ENCODE measurements at places on chromosomes 6 and 20.

DNA sequence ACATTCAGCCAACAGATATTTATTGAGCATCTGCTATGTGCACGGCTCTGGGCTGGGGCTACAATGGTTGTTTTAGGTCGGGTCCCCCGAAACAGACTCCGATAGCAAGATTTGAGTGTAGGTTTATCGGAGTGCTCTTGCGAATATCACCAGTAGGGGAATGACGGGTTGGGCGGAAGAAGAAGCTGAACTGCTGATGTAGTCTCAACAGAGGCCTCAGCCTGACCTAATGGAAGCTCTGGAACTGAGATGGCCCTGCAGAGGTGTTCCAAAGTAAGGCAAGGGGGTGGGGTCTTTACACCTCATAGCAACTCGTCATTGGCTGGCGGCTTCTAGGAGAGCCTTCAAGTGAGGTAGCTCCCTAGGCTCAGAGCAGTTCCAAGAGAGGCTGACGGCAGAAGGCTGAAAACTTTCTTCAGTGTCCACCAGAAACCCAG lies 1.1 kb downstream of the L3MBTL1 start:
- DNase-seq = no peak

GRCh38 chr20:10848810-10849370 lies 175.1 kb upstream of the JAG1 start:
- DNase-seq = no peak

- no peak for DNase-seq
Observed at GRCh38 chr20:35826397-35826998, 54.7 kb downstream of the PHF20 start.

DNA sequence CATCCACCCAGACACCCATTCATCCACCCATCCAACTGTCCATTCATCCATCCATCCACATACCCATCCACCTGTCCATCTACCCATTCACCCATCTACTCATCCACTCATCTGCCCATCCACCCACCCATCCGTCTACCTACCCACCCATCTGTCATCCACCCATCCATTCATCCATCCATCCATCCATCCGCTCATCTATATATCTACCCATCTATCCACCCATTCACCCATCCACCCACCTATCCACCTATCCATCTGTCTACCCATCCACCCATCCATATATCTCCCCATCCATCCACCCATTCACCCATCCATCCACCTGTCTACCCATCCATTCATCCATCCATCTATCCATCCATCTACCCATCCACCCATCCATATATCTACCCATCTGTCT lies 30.7 kb downstream of the ARMC2 start:
- no peak for DNase-seq

All from stimulated activated CD8-positive, alpha-beta memory T cell treated with anti-CD3 and anti-CD28 coated beads, Interleukin-2, amount 100 ng/mL, for 1 hour (primary cell).